ENCODE measurements at places on chromosomes 5 and 9. TPM values are rescaled to one million over a fixed set of nuclear protein-coding genes. Genes with fewer than 3 reads are reported as not detected.

GRCh38 chr9:36189976-36190375, 745 bp upstream of the CLTA start:
- no peaks in the 10 kb centered on the region for H3K27me3 ChIP-seq

The ACER2 gene
- total RNA-seq, result 8.8 TPM

The PRELID2 gene
- total RNA-seq, result 7.8 TPM

DNA sequence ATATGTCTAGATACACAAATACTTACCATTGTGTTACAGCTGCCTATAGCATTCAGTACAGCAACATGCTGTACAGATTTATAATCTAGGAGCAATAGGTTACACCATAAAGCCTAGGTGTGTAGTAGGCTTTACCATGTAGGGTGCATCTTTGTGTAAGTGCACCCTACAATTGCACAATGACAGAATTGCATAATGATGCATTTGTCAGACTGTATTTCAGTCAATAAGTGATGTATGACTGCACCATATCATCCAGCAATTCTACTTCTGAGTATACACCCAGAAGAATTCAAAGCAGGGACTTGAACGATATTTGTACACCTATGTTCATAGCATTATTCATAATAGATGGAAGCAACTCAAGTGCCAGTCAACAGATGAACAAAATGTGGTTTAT, 100.4 kb upstream of the SLC44A1 start:
- H3K4me1 ChIP-seq, result peaks cover 10% of the 10 kb centered on the region
- DNase-seq, result no peak
- H3K27me3 ChIP-seq, result 0 out of 2 replicates have a peak, but pooled peaks cover 4% of the 10 kb centered on the region

The GAPT gene
- not detected for total RNA-seq

The LOX gene
- total RNA-seq, result 2.2 TPM

The SLC6A3 gene
- 0.46 TPM for total RNA-seq

DNA sequence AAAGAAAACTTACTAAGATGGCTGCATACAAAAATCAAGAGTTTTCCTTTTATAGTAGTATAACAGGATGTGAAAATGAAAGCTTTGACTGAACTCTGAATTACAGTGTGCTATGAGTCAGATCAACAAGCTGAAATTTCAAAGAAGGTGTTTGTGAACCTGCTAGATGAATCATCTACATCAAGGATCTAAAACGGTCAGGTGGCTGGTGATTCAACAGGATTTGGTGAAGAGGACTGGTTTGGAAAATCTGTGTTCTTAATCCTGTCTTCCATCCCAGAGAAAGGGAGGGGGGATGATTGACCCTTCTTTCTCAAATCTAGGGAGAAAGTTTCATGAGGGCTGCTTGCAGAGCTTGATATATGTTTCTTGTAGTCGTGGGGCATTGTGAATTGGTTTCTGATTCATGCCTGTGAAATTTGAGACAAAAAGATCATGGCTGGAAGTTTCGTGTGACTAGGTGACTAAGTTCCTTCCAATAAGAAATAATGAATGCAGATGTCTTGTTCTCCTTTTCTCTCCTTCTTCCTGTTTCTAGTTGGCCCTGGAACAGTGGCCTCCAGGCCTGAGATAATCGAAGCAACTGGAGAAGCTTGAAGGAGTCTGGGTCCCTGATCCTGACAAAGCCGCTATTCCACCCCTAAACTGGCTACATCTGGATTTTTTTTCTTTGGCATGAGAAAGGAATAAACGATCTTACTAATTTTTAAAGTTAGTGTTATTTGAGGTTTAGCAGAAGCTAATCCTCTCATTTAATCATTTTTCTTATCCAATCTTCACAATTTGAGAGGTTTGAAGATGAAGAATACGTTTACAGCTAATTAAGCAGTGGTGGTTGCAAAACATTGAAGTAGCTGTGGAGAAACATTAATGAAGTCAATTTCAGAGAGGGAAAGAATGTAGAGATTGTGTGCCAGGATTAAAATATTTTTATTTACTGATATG, 67.2 kb downstream of the MRPS30 start:
- H3K27ac ChIP-seq, result no peak overlapping the region
- H3K36me3 ChIP-seq, result no peaks in the 10 kb centered on the region
- DNase-seq, result no peak
- no peak overlapping the region for H3K4me3 ChIP-seq
- no peaks in the 10 kb centered on the region for H3K27me3 ChIP-seq

The IFNA13 gene
- not detected for total RNA-seq

- H3K36me3 ChIP-seq, result no peaks in the 10 kb centered on the region
- H3K27ac ChIP-seq, result no peak overlapping the region
- no peak for DNase-seq
- no peak overlapping the region for H3K4me3 ChIP-seq
- no peaks in the 10 kb centered on the region for H3K4me1 ChIP-seq
These were observed 23.3 kb upstream of the MGAT1 start for GRCh38 chr5:180825768-180826525.

The FASTKD3 gene
- 8.7 TPM for total RNA-seq

DNA sequence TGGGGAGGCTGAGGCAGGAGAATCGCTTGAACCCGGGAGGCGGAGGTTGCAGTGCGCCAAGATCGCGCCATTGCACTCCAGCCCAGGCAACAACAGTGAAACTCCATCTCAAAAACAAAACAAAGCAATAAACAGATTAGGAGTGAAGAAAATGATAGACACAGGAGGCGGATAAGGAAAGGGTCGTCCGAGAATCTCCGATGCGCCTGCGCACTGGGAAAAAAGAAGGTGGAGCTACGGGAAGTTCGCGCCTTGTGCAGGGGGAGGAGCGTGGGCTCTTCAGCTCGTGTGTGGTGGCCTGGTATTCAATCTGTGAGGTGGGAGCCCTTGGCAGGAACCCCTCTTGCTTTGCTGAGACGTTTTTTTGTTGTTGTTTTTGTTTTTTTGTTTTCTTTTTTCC, 47.3 kb downstream of the GNA14 start:
- H3K4me1 ChIP-seq, result no peaks in the 10 kb centered on the region
- H3K27ac ChIP-seq, result no peak overlapping the region
- no peaks in the 10 kb centered on the region for H3K36me3 ChIP-seq
- H3K27me3 ChIP-seq, result no peaks in the 10 kb centered on the region

The PDE8B gene
- total RNA-seq, result 1.1 TPM

GRCh38 chr9:136016572-136017288, 55.6 kb upstream of the UBAC1 start:
- DNase-seq, result no peak
- no peaks in the 10 kb centered on the region for H3K27me3 ChIP-seq
- no peak overlapping the region for H3K4me3 ChIP-seq
- H3K36me3 ChIP-seq, result no peaks in the 10 kb centered on the region

DNA sequence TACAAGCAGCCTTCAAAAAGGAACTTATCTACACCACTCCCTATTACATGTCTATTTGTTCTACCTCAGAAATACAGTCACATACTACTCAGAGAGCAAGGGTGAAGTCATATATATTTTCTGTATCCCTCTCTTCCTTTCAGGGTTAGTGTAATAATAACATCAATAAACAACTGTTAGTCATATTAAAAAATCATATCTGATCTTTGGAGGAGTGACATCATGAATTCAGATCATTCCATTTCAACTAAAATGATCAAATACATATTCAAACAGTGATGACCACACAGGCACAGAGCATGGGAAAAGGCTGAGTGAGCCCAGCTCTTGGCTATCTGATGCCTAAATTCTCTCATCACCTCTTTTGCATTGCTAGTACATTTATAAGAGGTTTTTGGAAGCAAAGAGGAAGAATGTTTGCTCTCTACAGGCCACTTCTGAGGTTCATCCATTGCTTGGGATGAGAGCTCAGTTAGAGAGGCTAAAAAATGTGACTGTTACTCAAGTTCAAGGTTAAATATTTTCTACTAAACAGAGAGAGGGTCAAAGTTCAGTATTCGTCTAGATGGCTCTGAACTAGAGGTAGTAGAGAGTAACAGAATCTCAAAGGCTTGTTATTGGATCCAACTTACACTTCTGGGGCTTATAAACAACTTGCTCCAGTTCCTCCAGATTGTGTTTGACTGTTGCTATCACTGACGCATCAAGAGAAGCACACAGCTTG, 39.0 kb downstream of the RIGI start:
- no peaks in the 10 kb centered on the region for H3K27me3 ChIP-seq
- H3K27ac ChIP-seq, result no peak overlapping the region
- H3K36me3 ChIP-seq, result peaks cover 2% of the 10 kb centered on the region
- no peak overlapping the region for H3K4me3 ChIP-seq
- no peak for DNase-seq
